COR-L47 (cell line): ENCODE measurements at places on chromosomes 16 and 17.
A peak's percentile ranks its signal among the peaks of the same experiment; 100 is the strongest.

GRCh38 chr17:60627124-60627523 is 27.1 kb downstream of the PPM1D start:
- no peak for DNase-seq

DNA sequence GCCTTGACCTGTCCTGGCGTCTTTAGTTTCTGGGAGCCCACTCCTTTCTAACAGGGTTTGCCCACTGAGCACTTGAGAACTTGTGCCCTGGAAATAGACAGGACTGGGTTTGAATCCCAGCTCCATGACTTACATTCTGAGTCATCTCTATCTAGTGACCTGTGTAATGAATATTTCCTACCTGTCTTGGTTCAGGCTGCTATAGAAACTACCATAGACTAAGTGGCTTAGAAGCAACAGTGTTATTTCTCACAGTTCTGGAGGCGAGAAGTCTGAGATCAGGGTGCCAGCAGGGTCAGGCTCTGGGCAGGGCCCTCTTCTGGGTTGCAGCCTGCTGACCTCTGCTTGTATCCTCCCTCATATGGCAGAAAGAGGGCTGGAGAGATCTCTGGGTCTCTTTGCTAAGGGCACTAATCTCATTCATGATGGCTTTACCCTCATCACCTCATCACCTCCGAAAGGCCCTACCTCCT is 110.7 kb upstream of the DHX40 start:
- DNase-seq: no peak

GRCh38 chr17:42865638-42866094 is 14.7 kb downstream of the AOC3 start:
- DNase-seq: no peak

GRCh38 chr17:40351359-40352236 is 12.9 kb downstream of the GJD3 start:
- DNase-seq: no peak

DNA sequence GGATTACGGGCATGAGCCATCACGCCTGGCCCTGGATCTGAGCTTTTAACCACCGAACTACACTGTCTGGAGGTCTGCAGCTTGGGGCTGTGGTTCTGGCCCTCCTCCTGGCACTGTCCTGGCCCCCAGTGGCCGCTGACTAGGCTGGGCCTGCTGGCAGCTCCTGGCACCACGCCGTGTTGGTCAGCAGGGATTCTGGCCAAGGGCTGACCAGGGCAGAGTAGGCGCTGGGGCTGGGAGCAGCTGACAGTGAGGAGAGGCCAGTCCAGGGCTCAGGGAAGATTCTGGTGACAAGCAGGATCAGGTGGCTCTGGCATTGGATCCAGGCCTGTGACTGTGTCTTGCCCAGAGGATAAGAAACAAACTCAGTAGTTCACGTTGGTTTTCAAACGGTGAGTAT is 14.6 kb downstream of the EEF2K start:
- no peak for DNase-seq

DNA sequence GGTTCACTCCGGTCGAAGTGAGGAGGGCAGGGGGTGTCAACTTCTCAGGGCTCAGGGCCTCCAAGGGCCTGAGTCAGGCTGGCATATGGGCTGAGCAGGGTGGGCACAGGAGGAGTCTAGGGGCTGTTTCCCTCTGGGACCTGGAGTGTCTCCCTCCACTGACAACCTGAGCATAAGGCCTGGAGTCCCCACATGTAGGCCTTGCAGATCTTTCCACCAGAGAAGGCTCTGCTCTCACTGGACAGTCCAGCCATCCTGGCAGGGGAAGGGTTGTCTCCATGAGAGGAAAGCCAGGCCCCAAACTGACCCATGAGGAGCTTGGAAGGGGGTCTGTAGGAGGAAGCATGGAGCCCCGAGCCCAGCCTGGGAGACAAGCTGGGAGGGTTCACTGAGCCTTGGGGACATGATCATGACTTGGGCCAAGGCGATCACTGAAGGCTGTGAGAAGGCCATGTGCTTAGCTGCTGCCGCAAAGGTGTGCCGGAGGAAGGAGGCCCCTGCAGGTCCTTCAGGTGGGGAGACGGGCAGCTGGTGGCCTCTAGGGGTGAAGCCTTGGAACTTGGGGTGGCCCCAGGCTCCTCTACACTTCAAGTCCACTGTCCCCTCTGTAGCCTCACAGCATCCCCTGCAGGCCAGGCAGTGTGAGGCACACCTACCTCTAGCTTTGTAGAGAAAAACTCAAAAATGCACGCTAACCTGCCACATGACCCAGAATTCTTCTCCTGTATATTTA is 9.9 kb downstream of the CMTM2 start:
- no peak for DNase-seq

DNA sequence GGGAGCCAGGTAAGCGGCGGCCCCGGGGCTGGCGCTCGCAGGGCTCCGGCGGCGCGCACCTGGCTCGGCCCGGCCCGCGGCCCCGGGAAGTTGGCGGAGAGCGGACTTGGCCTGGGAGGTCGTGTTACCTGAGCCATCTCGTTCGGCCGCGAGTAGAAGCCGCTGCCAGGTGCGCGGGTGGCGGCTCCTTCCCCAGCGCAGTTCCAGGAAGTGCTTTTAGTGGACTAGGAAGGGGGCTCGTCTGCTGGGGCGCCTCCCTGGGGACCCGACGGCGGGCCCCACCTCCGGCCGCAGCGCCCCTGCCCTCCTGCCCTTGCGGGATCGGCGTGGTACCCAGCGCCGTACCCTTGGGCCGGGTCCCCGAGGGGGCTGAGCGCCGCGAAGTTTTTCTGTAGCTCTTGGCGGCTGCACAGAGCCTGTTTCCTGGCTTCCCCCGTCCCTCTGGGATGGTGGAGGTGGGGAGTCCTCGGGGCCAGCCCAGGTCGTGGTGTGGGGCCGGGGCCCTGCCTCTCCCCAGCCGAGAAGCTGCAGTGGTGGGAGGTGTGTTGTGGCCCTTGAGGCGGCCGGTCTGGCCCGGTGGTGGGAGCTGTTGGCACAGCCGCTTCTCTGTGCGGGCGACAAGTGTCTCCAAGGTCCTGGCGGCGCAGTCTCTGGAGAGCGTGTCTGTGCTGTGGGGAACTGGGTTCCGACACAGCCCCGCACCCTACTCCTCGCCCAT is 96.9 kb downstream of the RAB11FIP4 start:
- no peak for DNase-seq

- no peak for DNase-seq
These were observed 100.9 kb downstream of the C16orf95 start for GRCh38 chr16:87216148-87216840.

DNA sequence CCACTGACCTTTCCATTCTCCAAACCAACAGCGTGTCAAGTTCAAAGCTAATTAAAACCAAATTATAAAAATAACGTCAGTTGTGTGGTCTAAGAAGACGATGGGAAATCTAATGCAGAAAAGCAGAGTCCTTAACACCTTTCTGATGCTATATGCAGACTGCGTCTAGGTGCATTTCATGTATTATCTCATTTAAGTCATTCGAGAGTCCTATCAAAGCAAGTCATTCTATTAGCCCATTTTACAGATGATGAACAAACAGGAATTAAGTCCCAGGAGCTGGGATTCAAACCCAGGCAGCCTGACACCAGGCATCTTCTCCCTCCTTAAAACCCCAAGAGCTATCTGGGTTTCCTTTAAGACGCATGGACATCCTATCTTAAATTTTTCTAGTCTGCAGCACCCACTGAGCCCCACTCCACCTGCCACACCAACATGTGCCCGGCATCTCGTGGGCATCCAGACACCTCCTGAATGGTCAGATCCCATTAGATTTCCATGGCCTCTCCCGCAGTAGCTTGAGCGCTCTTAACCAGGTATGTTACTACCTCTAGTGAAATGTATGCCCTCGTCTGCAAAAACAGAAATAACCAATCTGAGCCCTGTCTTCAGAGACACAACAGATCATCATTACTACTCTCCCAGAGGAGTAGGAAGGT is 115.1 kb downstream of the ZFHX3 start:
- no peak for DNase-seq

DNA sequence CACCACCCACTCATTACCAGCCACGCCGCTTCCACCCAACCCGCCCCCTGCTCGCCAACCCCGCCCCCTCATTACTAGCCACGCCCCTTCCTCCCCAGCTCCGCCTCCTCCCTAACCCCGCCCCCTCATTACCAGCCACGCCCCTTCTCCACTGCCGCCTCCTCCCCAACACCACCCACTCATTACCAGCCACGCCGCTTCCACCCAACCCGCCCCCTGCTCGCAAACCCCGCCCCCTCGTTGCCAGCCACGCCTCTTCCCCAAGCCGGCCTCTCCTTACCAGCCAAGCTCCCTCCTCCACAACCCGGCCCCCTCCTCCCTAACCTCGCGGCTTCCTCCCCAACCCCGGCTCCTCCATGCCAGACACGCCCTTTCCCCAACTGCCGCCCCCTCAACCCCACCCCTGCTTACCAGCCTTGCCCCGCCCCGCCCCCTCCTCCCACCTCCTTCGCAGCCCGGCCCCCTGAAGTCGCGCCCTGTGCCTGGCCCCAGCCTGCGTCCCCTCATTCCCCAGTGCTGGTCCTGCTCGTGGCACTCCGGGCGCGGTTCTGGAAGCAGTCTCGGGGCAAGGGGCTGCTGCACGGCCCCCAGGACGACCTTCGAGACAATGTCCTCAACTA is 7.3 kb downstream of the SLC22A31 start:
- no peak for DNase-seq

- no peak for DNase-seq
These were observed 116.3 kb upstream of the MAF start for GRCh38 chr16:79716645-79717332.

GRCh38 chr17:2904135-2904534 is 107.9 kb downstream of the RAP1GAP2 start:
- DNase-seq: no peak

DNA sequence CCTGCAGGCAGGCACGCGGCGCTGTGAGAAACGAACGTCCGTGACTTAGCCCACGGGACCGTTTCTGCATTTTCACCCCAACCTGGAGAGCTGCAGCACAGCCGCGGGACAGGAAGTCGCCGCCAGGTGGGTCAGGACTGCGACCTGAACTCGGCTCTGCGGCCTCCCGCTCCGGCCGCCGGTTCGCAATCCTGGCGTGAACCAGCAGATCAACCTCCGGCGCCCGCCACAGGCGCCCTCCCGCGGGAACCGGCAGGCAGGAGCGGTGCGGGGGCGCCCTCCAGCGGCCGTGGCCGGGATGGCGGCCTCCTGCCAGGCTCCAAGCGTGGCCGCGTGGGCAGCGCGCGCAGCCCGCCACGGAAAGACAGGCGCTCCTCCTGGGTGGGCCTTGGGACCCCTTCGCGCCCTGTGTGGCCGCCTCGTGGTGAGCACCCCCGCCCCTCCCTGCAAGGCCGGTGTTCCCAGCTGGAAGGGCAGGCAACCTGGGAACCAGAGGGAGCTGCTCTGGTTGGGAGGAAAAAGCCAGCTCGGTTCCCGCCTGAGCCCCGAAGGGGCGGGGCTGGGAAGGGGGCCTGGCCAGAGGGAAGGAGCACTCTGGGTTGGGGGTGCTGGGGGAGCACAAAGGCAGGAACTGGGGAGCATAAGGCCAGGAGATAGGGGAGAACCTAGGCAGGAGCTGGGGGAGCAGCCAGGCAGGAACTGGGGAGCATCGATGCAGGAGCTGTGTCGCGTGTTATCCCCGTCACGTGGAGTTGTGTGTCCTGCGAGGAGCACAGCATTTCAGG is 28.2 kb downstream of the ACTG1 start:
- DNase-seq: peak; percentile 89

GRCh38 chr16:82133798-82134197 is 36.2 kb downstream of the MPHOSPH6 start:
- no peak for DNase-seq

- no peak for DNase-seq
These were observed 10.5 kb downstream of the GAA start for GRCh38 chr17:80111702-80112470.

DNA sequence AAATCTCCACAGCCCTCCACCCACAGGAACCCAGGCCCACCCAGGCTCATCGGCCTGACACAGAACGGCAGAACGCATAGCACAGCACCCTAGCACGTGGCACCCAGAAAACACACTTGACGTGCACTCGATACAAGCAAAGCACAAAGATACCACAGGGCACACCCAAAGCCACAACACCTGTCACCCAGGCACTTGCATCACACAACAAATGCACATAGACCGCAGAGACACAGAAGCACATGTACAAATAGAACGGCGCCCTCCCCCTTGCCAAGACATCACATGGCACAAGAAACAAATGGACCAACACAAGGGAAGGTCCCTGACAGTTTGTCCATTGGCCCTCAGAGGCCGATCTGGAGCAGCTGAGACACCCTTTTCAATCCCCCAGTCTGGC is 147.7 kb upstream of the WSCD1 start:
- no peak for DNase-seq

GRCh38 chr16:54977211-54977610 is 46.5 kb downstream of the IRX5 start:
- no peak for DNase-seq

DNA sequence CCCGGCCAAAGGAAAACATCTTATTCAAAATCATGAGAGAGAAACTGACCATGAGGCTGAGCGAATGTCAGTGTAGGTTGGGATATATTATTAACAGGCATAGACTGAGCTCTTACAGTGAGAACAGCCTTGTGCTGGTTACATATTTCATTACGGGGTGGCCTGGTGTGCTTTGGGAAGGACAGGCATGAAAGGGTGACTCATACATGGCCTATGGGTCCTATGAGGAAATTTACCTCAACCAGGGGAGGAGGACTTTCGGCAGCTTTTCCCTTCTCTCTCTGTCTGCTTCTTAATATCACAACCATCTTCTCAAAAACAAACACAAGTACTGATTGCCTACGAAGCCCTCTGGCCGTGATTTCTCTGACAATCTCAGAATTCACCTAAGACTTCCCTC is 579.1 kb downstream of the CDH13 start:
- no peak for DNase-seq

DNA sequence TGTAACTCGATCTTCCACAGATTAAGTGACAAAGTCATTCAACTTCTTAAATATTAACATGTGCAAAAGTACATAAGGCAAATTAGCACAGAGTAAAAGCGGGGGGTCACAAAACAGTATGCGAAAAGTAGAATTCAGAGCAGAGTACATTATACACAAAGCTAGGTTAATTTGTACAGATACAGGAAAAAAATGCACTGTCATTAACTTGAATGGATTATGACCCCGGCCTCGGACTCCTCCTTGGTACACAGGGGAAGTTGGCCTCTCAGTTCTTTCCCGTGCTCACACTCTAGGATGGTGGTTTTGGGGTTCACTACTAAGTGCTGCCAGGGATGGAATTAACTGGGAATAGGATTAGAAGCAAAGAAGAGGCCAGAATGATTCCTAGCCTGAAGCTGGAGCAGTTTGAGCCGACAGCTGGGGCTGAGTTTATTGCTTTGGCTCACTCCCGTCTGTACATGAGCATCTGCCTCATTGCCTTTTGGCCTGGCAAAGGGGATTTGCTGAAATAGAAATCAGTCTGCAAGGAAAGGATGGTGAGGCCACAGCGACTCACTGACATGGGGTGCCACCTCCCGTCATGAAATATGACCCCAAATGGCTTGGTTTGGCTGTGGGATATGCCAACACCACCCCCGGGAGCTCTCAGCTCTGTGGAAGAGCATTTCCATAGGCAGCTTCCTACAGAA is 23.6 kb downstream of the NTN1 start:
- DNase-seq: no peak

- no peak for DNase-seq
These were observed 34.0 kb downstream of the TIMM22 start for GRCh38 chr17:1030684-1031532.

- DNase-seq: no peak
These were observed at the start of gene ANKRD40CL for GRCh38 chr17:50767446-50767845. Gene ANKRD40CL, minus strand, starts transcription at chr17:50767518. Its CDS starts 605 bp downstream, at chr17:50766913.
